ENCODE measurements at places on chromosomes 11 and 22.

DNA sequence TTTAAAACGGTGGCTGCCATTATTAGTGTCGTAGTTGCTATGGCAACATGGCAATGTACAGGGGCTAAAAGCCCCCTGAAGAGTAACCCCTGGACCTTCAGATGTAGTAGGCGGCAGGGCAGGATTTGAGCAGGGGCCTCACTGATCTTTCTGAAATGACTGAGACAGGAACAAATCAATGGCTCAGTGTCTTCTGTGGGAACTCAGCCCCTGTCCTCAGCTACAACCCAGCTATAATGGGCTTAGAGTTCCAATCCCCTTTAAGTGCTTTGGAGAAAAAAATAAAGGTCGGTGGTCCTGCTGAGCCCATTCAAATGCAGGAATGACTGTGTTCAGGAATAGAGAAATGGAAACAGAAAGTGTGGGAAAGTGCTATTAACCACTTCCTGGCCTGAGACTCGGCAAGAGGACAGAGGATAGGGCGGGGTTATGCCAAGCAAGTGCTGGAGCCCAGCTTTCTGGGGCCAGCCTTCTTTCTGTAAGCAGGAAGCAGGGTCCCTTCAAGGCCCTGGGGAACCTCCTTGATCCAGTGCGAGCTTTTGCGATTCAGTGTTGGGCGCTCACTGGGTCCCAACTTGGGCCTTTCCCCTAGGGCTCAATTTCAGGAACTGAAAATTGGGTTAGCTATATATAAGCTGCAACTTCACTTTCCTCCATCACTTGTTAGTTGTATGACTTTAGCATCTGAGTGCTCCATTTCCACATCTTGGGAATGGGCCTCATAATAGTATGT, 6.1 kb upstream of the CD82 start:
- no peak for DNase-seq

- no peak for DNase-seq
Measured at GRCh38 chr11:113248702-113249490, 65.5 kb upstream of the TTC12 start.

GRCh38 chr22:39706376-39707140, 136.0 kb downstream of the CACNA1I start:
- DNase-seq, result peak; percentile 27

DNA sequence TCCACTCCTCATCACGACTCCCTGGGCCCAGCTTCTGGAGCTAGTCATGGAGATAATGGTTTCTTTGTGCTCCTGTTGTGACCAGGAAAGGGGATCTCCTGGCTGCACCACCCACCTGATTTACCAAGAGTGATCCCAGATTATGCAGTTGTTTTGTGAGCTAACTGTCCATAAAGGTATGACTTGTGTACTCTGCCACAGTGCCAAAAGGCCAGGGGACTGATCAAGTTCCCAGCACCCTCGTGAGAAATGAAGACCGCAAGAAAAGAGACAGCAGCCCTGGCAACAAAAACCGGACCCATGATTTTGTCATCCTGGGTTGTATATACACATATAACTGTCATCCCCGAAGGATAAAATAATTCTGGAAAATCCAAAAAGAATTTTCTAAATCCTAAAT, 26.6 kb downstream of the TUB start:
- DNase-seq, result no peak

GRCh38 chr22:44783581-44783980, 31.2 kb downstream of the ARHGAP8 start:
- DNase-seq, result no peak

GRCh38 chr11:134592391-134592990, 180.4 kb upstream of the B3GAT1 start:
- no peak for DNase-seq

DNA sequence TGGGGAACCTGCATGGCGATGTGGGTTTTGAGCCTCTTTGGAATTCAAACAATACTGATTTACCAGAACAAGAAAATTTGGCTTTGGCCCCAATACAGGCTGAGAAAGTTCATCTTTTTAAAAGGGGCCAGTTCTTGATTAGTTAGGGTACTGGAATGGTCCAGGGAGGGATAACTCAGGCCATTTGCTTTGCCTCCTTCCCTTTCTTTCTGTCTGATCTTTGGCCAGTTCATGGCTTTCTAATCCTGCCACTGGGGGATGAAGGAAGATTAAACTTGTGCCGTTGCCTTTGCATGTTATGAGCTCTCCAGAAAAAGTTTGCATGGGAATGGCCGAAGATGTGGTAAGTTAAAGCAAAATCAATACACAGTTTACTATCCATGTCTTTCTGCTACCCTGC, 78.4 kb downstream of the ADAMTS15 start:
- no peak for DNase-seq

GRCh38 chr11:73248526-73249185, 23.5 kb upstream of the P2RY6 start:
- DNase-seq, result no peak

- no peak for DNase-seq
Measured at GRCh38 chr11:134144744-134145143, 75.9 kb downstream of the JAM3 start.

GRCh38 chr22:46374663-46375474, 39.4 kb downstream of the TRMU start:
- DNase-seq, result no peak

DNA sequence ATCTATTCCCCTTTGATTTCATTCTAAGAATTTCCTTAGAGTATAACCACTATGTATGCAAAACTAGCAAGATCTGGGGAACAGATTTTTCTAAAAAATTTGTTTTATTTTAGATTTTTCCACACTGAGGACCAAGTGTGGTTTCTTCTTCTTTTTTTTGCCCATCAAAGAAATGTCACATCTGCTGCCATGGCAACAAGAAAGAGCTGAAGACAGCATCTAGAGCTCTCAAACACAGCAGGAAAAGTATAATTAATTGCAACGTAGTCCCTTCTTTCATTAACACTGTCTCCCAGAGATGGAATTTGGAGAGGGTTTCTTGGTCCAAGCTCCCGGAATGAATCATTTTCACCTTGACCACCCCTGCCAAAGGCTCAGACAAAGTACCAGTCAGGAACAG, 256.7 kb upstream of the CCDC90B start:
- no peak for DNase-seq

Data from HAP-1 (cell line).